Thyroid gland (tissue), 4 donors: ENCODE measurements at places on chromosomes 5 and 9. TPM values are rescaled to one million over a fixed set of nuclear protein-coding genes. Genes with fewer than 3 reads are reported as not detected.

DNA sequence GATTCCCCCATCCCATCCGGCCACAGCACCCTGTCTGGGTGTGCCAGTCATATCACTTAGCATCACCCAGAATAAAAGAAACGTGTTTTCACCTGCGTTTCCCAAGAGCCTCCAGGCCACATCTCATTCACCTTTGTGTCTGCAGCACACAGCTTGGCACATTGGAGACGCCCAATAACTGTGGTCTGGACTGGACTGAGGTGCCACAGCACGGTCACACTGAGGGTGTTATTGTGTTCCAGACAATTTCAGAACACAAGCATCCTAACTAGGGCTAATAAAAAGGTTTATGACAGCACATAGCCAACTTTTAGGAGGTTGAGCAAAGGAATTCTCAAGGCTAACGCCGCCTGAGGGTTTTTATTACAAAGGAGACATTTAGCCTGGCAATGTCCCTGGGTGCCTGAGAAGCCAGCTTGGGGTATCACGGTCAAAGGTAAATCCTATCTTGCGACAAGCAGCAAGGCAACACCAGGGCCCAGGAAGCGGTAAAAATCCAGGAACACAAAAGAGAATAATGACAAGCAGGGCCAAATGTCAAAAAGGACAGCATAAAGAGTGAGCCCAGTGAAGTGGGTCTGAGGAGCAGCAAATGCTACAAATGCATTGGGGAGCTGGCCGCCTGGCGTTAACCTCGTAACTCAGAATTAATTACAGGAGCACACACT lies 3.4 kb downstream of the EPB41L4B start:
- DNase-seq: no peak

- DNase-seq: no peak
Measured at GRCh38 chr5:1235379-1235778, 10.2 kb downstream of the SLC6A18 start.

DNA sequence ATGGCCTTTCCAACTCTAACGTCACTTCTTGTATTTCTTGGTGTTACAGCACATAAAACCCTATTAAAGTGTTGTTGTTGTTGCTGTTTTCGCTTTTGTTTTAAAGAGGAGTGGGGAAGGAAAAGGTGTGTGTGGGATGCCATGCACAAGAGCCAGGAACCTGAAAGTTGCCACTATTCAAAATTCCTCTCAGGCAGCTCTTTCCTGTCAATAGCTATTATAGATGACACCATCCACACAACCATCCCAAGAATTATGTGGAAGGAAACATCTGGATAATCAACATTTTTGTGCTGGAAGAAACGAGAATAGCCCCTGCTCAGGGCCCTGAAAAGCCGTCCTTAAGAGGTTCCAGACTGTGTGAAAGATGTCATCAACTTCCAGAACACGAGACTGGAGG lies 79.3 kb downstream of the SHB start:
- DNase-seq: no peak

DNA sequence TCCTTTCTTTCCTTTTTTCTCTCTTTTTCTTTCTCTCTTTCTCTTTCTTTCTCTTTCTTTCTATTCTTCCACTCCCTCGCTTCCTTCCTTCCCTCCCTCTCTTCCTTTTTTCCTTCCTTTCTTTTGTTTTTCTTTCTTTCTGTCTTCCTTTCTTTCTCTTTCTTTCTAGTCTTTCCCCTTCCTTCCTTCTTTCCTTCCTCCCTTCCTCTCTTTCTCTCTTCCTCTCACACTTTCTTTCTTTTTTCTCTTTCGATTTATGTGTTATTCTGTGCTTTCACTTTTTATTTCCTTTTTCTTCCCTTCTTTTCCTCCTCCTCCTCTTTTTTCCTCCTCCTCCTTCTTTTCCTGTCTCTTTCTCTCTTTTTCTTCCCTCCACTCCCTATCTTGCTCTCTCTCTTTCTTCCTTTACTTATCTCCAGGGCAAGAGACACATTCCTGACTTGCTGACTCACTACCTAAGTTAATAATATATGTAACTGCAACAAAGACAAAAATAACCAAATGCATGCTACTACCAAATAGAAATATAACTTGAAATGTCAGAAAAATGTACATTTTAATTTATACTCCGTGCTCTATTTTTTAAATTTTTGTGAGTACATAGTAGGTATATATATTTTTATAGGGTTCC lies 445.5 kb downstream of the GABRG2 start:
- DNase-seq: no peak

GRCh38 chr9:121509180-121509579 lies 9.5 kb upstream of the GGTA1 start:
- DNase-seq: no peak

GRCh38 chr5:21802869-21803490 lies 1050.2 kb downstream of the CDH12 start:
- DNase-seq: no peak

GRCh38 chr5:36414869-36415282 lies 113.2 kb upstream of the RANBP3L start:
- DNase-seq: no peak

DNA sequence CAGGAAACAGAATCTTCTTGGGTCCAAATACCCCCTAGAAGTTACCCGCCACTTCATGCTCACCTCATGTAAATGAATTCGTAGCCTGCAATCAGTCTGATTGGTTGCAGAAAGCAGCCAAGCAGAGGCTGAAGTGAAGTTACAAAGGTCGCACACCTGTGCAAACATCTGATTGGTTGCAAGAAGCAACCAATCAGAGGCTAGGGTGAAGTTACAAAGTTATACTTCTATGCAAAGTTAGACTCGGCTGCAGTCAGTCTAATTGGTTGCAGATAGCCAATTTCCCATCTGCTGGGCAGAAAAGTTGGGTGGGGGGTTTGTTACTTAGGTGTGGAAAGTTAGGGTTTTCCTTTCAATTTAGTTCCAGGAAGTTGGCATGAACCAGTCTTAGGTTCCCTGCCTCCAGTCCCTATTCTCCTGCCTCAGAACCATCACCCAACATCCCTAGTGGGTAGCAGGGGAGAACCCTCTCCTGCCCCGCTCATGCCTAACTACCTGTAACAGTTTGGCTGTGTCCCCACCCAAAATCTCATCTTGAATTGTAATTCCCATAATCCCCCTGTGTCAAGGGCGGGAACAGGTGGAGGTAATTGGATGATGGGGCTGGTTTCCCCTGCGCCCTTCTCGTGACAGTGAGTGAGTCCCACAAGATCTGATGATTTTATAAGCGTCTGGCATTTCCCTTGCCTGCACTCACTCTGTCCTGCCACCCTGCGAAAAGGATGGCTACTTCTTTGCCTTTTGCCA lies 1.2 kb upstream of the RUSC2 start:
- no peak for DNase-seq

GRCh38 chr5:167982-168660 lies 23.2 kb upstream of the LRRC14B start:
- no peak for DNase-seq

DNA sequence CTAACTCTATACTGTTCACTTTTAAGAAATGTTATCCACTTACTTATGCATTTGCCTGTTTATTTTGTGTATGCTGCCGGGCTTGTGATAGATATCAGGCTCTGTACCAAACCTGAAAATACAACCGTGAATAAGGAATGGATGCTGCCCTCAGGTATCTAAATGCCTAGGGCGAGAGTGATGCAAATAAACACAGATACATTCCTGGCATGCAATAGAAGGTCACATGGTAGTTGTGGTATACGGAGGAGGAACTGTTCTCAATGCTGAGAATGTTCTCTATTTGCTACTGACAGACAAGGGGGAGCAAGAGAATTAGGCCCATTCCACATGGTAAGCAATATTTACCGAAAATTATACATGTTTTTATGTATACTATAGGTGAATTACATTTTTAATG lies 227.8 kb downstream of the ICE1 start:
- DNase-seq: no peak

DNA sequence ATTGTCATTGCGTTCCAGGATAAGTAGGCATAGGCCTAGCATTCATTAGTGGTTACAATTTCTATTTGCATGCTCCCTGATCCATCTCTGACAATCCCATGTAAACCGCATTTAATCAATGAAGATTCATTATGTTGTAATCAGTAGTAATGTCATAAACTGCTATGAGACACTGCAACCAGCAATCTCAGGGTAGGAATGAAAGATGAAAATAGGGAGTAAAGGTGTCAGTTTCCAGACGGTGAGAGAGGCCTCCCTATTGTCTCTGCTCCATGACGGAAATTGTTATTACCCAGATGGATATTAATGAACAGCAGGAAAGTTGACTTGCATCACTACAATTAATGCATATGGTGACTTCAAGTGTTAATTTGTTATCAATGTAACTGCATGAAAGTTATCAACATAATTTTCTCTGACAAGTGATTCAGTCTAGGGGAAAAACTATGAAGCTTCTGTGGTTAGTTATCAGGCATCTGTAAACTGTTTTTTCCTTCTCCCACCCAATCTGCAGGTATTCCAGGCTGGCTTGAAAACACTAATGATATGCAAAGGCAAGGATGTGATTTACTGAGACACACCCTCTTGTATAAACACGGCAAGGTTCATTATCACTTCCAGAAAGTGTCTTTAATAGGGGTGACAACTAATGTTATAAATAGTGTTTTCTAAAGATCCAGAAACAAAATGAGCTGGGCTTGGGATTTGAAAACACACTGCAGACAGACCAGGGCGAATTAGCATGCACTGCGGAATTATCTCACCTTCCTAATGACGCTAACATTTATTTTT lies 73.5 kb downstream of the ZNF622 start:
- DNase-seq: no peak

DNA sequence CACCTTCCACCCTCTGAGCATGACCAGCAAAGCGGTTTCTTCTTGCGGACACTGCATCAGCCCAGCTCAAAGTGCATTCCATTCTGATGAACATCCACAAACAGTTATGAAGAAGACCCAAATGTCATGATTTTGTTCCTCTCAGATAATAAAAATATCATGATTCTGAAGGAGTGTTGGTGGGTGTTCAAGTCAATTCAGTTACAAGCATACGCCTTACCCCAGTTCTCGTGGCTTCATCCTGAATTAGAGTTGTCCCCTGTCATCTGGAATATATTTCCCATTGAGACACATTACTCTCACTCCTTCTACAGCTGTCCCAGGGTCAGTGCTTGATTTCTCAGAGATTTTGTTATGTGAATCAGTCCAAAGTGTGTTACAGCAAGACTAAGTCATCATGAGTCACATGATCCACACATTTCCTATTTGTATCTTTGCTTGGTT lies 325.4 kb downstream of the RFX3 start:
- no peak for DNase-seq

GRCh38 chr5:31095796-31096195 lies 97.7 kb upstream of the CDH6 start:
- no peak for DNase-seq

GRCh38 chr5:127650649-127651048 lies 1.8 kb downstream of the CTXN3 start:
- DNase-seq: no peak

DNA sequence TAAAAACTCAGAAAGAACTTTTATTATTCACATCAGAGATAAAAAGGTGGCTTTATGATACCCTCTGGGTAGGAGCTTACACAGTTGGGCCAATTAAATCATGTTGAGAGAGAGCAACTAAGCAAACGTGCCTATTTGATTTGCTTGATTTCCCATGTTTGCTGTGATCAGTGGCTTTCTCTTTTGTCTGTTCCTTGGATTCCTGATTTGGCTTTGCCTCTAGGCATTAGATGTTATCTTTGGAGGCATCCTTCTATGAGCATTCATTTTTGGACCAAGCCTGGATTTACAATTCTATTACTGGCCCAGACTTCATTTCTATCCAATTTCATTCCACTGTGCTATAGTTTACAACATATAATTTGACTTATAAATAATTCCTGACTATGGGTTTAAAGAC lies 35.9 kb downstream of the VCAN start:
- DNase-seq: no peak

DNA sequence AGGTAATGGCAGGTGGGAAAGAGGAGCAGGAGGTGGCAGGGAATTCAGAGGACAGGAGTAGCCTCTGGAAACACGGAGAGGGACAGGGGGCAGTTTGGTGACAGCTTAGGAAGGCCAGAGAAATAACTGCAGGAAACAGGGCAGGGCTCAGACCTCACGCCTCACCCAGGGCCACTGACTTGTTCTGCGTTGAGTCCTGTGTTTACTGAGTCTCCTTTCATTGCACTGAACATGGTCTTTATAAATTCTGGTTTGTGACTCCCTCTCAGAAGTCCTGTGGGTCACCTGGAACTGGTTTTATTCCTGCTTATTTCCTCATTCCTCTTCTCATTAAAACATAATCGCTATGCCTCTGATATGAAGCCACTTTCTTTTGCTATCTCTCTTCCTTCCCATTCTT lies 55.2 kb upstream of the ZNF622 start:
- no peak for DNase-seq

SLC34A3 gene
- total RNA-seq: not detected

FAT2 gene
- total RNA-seq: 0.54 TPM

CSF1R gene
- total RNA-seq: 11.6 TPM

CCNO gene
- total RNA-seq: 14.7 TPM

SPATA31C1 gene
- total RNA-seq: not detected
